ENCODE measurements at places on chromosomes 7 and 10.
A peak's percentile ranks its signal among the peaks of the same experiment; 100 is the strongest.

DNA sequence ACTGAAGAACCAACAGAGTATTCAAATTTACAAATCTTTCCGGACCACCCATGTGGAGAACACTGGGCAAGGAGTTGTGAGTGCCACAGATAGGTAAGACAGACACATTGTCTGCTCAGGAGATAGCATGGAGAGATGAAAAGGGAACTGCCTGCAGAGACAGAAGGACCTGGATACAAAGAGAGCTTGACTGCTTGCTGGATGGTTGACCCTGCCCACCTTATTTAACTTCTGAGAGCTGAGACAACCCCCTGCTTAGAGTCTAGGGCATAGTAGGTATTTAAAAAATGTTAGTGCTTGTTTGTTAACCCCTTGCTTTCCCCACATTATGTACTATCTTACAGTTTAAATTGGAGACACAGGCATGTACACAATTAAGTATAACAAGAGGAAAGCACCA is 314.1 kb downstream of the THSD7A start:
- no peak for DNase-seq

GRCh38 chr7:33596686-33597085 is 308.7 kb upstream of the BMPER start:
- peak; percentile 16 for DNase-seq

GRCh38 chr10:78566284-78567111 is 502.3 kb upstream of the ZMIZ1 start:
- DNase-seq: no peak

GRCh38 chr7:24457219-24457558 is 116.1 kb upstream of the PALS2 start:
- DNase-seq: no peak

- peak; percentile 57 for DNase-seq
Observed at GRCh38 chr10:21527598-21528235, 2.2 kb upstream of the SKIDA1 start.

- no peak for DNase-seq
Observed at GRCh38 chr7:51121931-51122425, 194.6 kb downstream of the COBL start.

All from IMR-90 (cell line).